Fibroblast of the conjunctiva (primary cell): ENCODE measurements at places on chromosomes 7 and 10.

- no peak for DNase-seq
Measured at GRCh38 chr7:123824754-123825067, 20.3 kb upstream of the HYAL4 start.

DNA sequence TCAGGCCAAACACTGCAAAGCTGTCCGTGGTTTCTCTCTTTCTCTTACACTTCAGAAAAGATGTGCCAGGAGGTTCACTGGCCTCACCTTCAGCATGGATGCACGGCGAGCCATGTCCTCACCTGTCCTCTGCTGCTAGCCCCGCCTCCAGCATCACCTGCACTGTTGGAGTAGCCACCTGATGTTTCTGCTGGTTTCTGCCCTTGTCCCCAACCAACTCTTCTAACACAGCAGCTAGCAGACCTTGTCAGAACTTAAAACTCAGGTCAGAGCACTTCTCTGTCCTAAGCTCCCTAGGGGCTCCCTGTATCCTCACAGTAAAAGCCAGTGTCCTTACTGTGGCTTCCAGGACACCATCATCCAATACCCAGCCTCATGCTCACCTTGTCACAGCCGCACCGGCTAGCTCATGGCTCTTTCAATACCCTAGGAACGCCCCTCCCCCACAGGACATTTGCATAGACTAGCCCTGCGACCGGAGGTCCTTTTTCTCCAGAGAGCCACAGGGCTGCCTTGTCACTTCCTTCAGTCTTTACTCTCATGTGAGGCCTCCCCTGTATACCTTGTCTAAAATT is 15.2 kb downstream of the PALD1 start:
- DNase-seq: no peak

GRCh38 chr7:46871516-46871915 is 710.4 kb downstream of the TNS3 start:
- no peak for DNase-seq

DNA sequence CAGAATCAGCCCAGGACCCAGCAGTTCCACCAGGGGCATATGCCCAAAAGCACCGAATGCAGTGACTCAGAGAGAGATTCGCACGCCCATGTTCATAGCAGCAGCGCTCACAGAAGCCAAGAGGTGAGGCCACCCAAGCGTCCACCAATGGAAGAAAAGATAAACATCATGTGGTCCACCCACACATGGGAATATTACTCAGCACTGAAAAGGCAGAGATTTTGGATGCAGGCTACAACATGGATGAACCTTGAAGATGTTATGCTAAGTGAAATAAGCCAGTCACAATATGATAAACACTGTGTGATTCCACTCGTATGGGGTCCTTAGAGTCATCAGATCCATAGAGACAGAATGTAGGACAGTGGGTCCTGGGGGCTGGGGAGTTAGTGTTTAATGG is 427.4 kb downstream of the DNAJB6 start:
- no peak for DNase-seq

- DNase-seq: no peak
Measured at GRCh38 chr10:121069061-121069850, 218.1 kb downstream of the WDR11 start.
